ENCODE measurements at places on chromosomes 12 and 14.

DNA sequence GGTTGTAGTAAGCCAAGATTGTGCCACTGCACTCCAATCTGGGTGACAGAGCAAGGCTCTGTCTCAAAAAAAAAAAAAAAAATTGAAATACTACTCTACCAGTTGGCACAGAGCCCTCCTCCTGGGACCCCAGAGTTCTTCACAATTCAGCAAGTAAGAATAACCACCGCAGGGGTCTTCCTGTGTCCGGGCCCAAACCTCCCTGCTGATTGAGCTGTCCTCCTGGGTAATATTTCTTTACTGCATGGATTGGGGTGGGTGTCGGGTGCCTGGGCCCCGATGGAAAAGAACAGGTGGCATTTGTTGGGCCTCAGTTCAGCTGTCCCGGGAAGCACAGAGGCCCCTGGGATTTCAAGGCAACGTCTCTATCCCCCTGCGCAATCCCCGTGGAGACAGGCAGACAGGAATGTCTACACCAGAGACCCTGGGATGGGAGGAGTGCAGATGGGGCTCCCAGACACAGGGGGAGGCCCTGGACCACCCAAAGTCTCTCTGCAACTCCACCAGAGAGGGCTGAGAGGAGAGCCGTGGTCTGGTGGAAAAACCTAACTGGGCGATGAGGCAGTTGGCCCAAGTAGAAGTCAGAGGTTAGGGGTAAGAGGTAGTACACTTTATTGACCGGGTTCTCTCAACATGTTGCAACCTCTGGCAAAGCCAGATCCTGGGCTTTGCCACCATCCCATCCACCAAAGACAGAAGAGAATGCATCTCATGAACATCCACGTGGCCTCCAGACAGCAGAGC, 32.7 kb upstream of the VPS37B start:
- DNase-seq: no peak

DNA sequence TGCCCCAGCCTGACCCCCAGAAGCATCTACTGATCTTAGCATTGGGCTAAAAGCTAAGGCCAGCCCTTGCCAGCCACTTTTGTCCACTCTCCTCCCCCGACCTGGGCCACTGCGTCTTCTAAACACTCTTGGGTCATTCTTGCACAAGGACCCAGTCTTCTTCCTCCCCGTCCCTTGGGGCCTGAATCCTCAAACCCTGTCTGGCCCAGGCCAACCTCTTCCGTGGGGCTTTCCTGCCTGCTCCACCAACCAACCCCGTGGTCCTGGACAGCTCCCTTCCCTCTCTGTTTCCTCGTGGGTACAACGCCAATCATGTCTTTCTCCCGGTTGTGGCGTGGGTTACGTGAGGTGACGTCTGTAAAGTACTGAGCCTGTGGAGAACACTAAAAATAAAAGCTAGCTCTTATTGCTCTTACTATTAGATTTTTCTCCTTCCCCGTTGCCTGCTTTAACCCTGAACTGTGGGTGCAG, 21.5 kb downstream of the FAM222A start:
- DNase-seq: no peak

DNA sequence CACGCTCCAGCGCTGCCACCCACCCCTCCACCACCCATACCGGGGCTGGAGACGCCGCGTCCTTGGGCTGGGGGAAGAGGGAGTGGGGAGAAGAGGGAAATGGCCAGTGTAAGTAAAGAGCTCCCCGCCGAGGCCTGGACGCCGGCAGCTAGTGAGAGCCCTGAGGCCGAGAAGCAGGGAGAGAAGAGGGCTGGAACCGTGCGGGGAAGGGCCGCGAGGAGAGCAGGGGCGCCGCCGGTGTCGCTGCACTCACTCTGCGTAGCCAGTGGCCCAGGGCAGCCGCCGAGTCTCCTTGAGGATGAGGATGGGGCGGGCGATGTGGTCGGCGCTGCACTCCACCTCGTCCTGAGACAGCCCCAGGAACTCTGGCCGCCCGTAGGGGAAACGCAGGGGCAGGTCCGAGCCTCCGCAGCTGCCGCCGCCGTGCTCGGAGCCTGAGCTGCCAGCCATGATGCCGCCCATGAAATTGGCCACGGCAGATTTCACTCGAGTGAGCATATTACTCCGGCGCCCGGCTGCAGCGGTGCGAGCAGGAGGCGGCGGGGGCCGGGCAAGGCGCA, 631 bp downstream of the PPM1H start:
- DNase-seq: no peak

DNA sequence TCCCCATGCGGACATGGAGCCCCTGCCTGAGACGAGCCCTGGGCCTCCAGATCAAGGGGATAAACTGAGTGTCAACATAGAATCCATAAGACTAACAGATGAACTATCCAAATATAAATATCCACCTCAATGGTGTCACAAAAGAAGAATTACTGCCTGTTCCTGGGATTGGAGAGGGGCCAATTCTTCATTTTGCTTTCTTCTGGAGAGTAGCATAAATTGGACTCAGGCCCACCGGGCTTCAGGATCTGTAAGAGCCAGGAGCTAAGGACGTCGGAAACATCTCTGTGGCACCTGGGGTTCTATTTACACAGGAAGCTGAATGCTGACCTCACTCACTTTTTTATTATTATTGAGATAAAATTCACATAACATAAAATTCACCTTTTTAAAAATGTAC, 408.2 kb upstream of the CCDC196 start:
- no peak for DNase-seq

GRCh38 chr14:61187196-61187905, 93.8 kb downstream of the TMEM30B start:
- no peak for DNase-seq
